ENCODE measurements at places on chromosomes 1 and 21.

GRCh38 chr1:171038284-171038683 lies 52.4 kb upstream of the FMO3 start:
- DNase-seq: no peak

DNA sequence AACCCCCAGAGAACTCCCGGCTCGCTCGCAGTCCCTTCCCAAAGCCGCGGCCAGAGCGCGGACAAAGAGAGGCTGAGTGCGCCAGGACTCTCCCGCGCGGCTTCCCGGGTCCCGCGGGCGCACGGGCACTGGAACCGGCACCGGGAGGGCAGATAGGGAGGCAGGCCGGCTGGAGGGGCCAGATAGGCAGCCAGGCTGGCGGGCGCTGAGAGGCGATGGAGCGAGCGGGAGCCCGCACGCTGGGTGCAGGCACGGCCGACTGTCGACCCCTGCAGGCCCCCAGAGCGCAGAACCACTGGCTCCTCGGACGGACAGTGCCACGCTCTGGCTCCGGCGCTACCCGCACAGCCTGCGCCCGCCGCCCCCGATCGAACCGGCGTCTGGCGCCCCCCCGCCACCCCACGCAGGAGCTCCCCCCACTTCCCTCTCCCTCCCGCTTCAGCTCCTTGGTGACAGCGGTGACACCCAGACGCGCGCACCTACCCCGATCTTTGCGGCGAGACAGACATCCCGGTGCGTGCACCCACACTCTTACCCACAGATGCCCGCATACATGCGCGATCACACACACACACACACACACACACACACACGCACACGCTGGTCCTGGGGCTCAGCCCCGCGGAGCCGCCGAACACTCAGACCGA lies 534 bp downstream of the SLC6A9 start:
- no peak for DNase-seq

DNA sequence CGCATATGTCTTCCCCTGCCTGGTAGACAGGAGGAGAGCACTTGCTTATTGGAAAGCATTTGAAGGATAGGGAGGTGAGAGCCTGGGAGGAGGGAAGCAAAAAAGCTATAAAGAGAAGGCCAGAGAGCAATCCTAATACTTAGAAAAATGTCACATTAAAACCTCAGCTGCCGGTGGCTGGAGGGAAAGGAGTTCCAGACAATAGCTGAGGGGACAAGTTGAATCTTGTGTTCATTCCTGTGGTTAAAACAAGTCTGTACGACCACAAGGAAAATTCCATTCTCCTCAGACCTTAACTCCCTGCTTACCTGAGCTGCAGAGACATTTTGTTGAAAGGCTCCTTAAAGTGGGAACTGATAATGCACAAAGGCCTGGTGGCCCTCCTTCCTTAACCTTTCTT lies 218.8 kb upstream of the CAMK1G start:
- no peak for DNase-seq

DNA sequence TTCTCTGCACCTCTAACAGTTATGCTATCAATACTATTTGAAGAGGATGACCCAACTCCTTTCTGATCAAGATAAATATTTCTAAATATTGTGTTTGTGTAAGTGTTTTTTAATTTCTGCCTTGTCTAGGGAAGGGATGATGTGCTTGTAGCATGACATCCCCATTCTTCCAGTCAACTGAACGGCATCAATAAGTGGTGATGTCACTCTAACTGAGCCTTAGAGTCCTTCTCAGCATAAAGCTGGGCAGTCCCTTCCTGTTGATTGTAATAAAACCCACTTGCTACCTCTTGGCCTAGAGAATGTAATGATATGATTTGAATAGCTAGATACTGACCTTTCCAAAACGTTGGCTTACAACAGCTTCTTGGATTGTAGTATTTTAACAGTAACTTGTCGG lies 52.5 kb upstream of the KCNJ6 start:
- no peak for DNase-seq

DNA sequence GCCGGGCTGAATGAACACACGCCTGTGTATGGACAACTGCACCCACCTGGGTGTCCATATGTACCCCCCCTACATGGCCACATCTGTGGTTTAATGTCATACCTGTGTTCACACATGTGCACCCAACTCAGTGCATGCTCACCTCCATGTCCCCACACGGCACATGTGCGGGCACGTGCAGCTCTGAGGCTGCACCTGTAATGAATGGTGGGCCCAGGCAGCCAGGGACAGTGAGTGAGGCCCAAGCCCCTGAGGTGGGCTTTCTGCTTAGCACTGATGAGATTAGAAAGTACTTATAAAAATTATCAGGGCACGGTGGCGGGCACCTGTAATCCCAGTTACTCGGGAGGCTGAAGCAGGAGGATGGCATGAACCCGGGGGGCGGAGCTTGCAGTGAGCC lies 42.5 kb upstream of the CSF3R start:
- no peak for DNase-seq

- DNase-seq: no peak
These were observed 37.3 kb upstream of the RUNX1 start for GRCh38 chr21:35086357-35086756.

- no peak for DNase-seq
These were observed 18.7 kb upstream of the POFUT2 start for GRCh38 chr21:45306453-45306831.

All from non-pigmented ciliary epithelial cell (primary cell).